Stimulated activated CD4-positive, alpha-beta T cell treated with anti-CD3 and anti-CD28 coated beads, Interleukin-1b, Interleukin-23, amount 100 ng/mL, for 1 hour (primary cell): ENCODE measurements at places on chromosomes 11 and 22.

DNA sequence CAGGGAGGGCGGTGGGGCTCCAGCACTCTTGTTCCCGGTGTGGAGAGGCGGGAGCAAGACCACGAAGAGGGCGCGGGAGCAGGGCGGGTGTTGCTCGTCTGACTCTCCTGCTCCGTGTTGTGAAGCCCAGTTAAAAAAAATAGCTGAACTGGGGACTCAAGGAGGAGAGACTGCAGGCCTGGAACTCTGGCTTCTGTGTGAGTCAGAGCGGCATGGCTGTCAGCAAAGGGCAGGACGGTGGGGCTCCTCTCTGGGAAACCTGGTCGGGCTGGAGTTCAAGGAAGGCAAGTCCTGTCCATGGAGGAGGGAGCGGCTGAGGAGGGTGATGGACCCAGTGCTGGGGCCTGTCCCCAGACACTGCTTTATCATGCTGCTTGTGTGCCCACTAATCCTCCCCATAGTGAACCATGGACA lies 152.3 kb downstream of the FEZ1 start:
- DNase-seq, result no peak

DNA sequence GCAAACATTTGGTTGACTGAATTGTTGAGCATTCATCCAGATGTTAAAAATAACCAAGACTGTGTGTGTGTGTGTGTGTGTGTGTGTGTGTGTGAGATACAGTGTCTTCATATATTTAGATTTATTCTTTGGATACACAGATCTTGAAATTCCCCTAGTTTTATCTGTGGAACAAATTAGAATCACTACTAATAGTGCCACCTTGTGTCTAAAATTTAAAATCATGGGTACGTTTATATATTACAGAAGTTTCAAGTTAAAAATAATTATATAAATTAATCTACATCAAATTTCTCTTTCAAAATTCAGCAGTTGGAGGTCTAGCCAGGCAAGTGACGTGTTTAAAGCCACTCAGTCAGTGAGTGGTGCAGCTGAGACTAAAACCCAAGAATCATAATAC lies 1566.2 kb upstream of the TENM4 start:
- no peak for DNase-seq

GRCh38 chr11:35012467-35013191 lies 96.2 kb downstream of the PDHX start:
- no peak for DNase-seq

GRCh38 chr11:8257003-8257664 lies 6.5 kb downstream of the LMO1 start:
- no peak for DNase-seq

DNA sequence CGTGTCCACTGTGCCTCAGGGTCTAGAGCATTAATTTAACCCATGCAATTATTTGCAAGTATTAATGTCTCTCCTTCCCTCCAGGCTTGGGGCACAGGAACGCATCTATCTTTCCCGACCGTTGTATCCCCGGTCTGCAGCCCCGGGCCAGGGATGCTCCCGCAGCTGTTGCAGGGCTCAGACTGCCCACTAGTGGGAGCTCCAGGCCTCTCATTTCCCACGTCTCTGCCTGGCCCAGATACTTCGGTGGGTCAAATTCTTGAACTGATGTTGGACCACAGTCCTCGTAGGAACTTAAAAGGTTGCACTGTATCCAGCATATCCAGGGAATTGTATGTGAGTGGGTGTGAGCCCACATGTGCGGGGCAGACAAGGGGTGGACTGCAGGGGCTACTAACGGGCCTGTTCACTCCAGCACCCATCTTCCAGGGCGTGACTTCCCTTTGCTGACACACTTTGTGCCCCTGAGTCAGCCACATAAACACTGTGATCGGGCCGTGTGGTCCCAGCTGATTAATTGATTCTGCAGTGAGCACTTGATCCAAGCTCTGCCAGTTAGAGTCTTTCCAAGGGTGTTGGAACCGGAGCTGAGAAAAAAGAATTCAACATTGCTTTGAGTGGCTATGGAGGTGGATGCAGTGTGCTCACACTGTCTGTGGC lies 451.3 kb downstream of the TBC1D22A start:
- DNase-seq, result no peak

GRCh38 chr11:75773595-75774353 lies 5.2 kb downstream of the DGAT2 start:
- no peak for DNase-seq

GRCh38 chr22:36548606-36549005 lies 19.6 kb upstream of the EIF3D start:
- no peak for DNase-seq

DNA sequence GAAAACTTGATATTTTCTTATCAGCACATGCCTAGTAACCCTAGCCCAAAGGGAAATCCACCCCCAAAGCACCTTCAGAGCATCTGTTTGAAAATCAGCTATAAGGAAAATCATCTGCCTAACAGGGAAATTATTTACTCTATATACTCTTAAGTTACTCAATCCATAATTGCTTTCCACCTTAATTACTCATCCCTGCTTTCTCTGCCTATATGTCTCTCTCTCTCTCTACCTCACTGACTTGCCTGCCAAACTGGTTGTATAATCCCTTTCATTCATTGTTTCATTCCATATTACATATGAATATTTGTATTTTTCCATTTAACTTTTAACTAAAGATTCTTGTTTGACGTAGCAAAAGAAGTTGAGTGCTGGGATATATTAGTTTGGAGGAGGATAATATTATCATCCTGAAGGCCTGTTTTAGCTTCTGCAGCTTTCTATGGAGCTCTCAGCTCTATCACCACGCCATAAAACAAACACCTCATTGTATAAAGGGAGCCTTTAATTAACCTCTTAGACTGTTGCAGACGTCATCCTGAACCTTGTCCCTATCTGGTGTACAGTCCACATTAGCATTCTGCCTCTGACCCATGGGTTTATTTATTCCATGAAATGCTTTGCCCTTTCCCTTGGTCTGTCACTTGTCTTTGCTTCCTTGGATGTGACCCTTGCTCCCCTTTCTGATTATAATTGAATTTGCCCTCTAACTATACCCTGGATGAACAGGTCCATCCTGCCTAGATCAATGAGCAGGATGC lies 98.9 kb downstream of the INSC start:
- no peak for DNase-seq

GRCh38 chr11:79196950-79197349 lies 243.9 kb downstream of the TENM4 start:
- no peak for DNase-seq

DNA sequence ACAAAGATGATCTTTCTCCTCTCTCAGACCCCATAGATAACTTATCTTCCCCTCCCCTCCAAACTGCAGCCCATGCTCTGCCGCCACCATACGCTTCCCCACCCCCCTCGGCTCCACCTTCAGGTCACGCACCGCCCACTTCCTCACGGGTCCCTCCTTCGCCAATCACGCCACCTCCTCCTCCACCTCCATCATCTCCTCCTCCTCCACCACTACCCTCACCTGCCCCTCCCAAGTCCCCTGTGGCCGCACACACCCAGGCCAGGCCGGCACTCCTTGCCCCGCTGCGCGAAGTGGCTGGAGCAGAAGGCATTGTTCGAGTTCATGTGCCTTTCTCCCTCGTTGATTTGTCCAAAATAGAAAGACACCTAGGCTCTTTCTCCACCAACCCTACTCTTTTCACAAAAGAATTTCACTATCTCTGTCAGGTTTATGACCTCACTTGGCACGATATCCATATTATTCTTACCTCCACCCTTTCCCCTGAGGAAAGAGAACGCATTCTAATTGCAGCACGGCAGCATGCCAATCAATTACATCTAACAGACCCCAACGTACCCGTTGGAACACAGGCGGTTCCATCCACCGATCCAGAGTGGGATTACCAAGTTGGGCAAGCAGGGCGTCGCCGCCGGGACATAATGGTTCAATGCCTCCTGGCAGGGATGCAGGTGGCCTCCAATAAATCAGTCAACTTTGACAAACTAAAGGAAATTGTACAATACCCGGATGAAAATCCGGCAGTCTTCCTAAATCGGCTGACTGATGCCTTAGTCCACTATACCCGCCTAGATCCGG lies 12.3 kb upstream of the OR56A3 start:
- DNase-seq, result no peak

GRCh38 chr11:93906486-93906885 lies 56.1 kb upstream of the VSTM5 start:
- DNase-seq, result no peak

GRCh38 chr11:92453055-92453454 lies 228.4 kb downstream of the FAT3 start:
- DNase-seq, result no peak

DNA sequence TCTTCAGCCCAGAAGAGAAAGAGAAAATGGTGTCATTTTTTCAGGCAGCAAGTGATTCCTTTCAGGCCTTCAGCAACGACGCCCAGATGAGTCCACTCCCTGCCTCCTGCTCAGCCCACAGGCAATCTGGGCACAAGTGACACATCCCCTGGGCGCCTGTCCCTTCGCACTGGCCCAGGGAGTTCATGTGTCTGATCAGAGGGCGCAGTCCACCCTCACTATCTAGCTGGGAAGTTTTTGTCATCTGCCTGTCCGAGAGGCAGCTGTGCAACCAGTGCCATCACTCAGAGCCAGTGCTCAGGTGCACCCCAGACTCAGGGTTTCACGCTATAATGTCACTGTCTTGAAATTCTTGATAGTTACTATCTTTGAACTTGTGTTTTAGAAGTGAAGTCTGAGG lies 1.4 kb upstream of the KCNQ1OT1 start:
- DNase-seq, result no peak

DNA sequence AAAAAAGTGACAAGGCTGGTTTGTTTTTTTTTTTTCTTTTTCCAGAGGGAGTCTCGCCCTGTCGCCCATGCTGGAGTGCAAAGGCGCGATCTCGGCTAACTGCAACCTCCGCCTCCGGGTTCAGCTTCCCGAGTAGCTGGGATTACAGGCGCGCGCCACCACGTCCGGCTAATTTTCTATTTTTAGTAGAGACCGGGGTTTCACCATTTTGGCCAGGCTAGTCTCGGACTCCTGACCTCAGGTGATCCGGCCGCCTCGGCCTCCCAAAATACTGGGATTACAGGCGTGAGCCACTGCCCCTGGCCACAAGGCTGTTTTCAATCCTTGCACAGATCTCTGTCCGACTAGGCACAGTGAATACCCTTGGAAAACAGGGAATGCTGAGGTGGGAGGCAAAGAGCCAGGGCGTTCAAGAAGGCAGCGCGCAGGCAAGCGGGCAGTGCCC lies 566 bp downstream of the ATP6V1E1 start:
- no peak for DNase-seq

GRCh38 chr11:130603335-130603906 lies 155.0 kb downstream of the ADAMTS15 start:
- DNase-seq, result no peak

DNA sequence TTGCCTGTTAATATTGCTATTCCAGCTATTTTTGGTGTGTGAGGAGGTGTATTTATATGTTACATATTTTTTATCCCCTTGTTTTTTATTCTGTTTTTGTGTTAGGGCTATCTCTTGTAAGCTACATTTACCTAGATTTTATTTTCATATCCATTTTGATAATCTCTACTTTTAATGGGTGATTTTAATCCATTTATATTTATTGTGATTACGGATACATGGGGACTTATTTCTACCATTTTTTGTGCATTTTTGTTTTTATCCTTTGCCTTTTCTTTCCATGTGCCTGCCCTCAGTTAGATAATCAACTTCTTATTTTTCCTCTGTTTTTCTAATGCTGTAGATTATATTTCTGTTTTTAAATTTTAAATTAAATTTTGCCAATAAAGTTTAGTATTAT lies 28.3 kb downstream of the PDHX start:
- no peak for DNase-seq

GRCh38 chr22:24433001-24433827 lies 5.8 kb downstream of the ADORA2A start:
- DNase-seq, result no peak

GRCh38 chr22:27331526-27332281 lies 469.9 kb downstream of the MN1 start:
- DNase-seq, result no peak

DNA sequence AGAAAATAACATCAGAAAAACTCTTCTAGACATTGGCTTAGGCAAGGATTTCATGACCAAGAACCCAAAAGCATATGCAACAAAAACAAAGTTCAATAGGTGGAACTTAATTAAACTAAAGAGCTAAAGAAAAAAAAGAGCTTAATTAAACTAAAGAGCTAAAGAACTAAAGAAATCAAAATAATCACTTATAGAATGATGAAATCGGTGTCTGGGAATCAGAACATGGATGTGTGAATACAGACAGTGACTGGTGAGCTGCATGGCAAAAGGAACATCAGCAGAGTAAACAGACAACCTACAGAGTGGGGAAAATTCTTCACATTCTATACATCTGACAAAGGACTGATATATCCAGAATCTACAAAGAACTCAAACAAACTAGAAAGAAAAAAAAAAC lies 41.4 kb downstream of the ZNF280B start:
- DNase-seq, result no peak

DNA sequence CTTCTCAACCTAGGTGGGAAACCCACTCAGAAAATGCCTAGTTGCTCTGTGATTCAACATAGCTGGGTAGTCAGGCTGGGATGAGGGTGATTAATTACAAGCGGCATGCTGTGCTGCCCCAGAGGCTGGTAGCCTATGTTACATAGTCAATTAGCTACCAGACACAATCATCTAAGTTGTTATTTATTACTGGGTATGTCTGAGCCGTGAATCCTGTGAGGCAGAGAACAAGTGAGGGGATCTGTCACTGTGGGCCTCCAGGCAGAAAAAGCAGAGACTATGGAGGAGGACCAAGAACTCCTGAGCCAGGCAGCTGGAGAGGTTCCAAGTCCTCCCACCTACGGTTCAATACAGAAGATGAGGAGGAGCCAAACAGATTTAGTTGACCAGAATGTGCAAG lies 186.6 kb upstream of the BDNF start:
- no peak for DNase-seq

DNA sequence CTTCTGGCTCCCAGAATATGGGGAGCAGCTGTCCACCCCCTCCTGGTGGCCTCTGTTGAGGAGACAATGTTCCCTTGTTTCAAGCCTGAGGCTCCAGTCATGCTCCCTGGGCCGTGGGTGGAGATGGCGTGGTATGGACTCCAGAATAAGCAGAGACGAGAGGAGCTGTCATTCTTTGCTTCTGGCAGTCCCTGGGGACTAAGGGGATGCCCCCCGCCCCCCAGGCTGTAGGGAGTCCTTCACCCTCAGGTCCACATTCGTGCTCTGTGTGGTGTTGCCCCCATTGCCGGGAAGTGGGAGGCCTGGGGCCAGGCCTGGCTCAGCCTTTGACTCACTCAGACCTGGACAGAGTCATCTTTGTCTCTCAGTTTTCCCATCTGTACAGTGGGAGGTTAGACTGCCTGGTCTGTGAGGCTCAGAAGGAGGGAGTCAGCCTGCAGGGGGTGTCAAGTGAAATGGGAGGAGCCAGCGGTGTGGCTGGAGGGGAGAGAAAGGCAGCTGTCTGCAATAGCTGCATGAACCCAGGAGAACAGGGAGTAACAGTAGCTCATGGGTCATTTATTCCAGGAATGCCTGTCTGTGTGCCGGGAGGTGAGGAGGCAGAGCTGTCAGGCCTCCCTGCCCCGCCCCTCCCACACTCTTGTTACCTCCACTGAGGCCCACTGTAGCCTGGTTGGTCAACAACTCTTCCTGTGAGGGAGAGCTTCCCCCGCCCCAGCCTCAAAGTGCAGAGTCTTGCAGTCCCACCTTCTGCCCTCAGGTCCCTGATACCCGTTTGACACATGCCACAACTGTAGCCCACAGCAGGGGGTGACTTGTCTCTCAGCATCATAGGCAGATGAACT lies 6.3 kb downstream of the ARHGEF17 start:
- no peak for DNase-seq

- DNase-seq, result no peak
These were observed 11.8 kb downstream of the CASP4 start for GRCh38 chr11:104956528-104956927.
